ENCODE measurements at places on chromosomes 13 and 19.

GRCh38 chr13:113418722-113419049, 34.6 kb downstream of the ADPRHL1 start:
- no peak for DNase-seq

DNA sequence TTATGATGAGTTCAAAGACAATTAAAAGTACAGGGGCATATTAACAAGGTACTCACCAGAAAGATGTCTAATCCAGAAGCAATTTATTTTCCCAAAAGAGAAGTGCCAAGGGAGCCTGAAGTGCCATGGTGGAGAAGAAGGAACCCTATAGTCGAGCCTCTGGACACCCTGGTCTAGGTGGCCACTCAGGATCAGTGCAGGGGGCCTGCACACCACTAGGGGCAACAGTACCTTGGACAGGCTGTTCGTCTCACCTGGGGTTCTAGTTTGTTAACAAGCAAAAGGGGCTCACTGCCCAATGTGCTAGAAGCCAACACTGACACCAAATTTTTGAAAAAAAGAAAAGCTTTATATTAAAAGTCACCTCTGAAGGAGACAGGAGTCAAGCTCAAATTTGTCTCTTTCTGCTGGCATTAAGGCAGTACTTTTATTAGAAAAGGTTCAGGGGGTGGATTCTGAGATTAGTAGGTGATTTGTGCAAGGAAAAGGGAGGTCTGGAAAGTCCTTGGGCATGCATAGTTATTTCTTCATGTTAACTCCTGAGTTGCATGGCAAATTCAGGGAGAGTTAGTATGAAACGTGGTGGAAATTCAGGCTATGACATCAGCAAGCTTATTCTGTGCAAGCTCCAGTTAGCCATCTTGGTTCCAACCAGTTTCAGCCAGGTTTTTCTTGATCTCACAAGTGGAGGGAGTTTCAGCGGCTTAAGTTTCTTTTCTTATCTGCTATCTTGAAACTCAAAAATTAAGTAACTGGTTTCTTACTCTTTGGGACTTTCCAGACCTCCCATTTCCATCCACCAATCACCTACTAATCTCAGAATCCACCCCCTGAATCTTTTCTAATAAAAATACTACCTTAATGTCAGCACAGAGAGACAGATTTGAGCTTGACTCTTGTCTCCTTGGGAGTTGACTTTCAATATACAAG, 884 bp upstream of the CBY2 start:
- DNase-seq = no peak

GRCh38 chr13:44363631-44364344, 9.8 kb upstream of the SERP2 start:
- no peak for DNase-seq

DNA sequence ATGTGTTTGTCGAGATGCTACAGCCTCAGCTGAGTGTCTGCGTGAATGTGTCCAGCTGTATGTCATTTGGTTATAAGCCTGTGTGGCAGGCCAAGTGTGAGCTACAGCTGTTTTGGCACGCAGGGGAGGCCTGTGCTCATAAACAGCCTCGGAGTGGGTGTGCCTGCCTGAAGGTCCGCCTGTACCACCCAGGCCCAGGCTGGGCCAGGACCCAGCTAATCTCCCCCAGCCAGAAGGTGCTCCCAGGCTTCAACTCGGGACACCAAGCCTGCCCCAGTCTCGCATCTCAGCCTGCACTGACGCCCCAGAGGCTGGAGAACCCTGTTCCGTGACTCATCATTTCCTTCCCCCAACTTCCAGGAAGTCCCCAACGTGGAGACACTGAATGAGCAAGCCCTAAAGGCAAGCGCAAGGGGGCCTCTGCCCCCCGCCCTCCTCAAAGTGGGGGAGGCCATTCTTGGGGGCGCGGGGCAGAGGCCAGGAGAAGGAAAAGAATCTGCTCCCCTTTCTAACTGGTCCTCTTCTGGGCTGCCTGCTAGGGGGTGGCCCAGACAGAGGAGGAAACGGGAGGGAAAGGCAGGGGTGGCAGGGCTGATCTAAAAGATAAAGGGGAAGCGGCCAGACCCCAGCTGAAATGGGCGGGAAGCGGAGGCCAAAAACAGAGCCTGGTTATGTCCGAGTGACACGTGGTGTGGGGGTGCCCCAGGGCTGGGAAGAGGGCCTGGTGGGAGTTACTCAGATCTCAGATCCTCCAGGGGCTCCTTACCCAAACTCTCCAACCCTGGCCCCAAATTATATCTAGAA, 2.0 kb downstream of the SLC1A5 start:
- DNase-seq = no peak

DNA sequence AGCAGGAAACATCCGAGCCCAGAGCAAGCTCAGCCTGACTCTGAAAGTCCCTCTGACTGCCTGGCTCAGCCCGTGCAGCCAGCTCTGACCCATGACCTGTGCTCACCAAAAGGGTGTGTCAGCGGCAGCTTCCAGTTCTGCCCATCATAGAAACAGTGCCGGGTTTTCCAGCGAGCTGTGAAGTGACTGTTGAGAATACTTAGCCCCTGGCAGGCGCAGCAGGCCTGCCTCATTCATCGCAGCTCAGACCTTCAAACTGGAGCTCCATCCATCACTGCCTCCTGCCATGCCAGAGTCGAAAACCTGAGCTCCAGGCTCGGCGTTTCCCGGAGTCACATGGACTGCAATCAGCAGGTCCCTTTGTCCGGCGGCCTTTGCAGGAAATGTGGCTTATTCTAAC, 16.3 kb upstream of the GSX1 start:
- DNase-seq = no peak

DNA sequence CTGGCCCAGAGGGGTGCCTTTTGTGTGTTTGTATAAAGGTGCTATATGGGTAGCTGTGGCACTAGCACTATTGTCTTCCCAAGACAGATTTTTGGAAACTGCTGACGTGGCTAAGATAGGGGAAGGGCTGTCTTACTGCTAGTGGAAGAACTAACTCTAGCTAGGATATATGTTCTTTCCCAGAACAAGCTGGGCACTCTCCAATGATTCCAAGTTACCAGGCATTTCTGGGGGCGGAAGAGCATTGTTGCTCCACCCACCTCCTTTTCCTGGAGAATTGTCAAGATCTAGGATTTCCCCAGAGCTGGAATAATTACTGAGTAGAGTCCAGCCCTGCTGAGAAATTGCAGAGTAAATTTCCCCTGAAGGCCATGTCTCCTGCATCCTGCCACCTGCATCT, 408.3 kb downstream of the KLF5 start:
- no peak for DNase-seq

- DNase-seq = peak; percentile 84
These were observed 632.1 kb downstream of the DIAPH3 start for GRCh38 chr13:59531571-59532091.

- no peak for DNase-seq
These were observed 1.2 kb downstream of the TBC1D17 start for GRCh38 chr19:49878744-49879070.

DNA sequence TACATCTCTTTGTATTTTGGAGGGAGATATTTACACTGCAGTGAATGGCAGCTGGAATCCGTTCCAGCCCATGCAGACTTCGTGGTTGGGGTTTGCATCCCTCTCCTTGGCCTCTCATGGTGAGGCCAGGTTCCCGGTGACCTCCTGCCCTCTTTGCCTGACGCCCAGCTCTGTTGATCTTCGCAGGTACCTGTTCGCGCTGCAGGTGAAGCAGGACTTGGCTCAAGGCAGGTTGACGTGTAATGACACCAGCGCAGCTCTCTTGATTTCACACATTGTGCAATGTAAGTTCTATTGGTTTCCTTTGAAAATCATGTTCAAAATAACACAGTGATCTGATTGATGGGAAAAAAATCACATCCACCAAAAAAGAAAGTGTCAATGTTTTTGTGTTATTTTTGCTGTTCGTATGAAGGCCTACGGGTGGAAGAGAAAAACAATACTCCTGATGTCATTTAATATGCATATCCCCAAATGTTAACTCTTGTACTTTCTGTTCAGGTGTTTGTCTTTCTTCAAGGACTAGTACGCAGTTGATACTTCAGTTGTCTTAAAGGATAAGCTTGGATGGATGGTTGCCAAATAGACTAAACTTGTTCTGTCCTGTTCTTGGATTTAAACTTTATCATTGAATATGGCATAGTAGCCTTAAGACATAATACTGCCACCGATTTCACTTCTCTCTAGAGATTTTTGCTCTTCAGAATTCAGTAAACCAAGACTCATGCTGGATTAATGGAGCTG, 199.1 kb downstream of the STK24 start:
- no peak for DNase-seq

DNA sequence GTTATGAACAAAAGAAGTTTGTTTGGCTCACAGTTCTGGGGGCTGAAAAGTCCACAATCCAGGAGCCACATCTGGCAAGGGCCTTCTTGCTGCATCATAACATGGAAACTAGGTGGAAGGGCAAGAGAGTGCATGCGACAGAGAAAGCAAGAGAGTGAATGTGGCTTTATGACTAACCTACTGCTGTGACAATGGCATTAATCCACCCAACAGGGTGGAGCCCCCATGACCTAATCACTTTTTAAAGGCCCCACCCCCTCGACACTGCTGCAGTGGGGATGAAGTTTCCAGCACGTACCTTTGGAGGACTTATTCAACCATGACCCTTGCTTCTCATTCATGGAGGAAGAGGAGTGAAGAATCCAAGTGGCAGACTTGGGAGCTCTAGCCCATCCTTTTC, 30.0 kb upstream of the RFXAP start:
- no peak for DNase-seq

DNA sequence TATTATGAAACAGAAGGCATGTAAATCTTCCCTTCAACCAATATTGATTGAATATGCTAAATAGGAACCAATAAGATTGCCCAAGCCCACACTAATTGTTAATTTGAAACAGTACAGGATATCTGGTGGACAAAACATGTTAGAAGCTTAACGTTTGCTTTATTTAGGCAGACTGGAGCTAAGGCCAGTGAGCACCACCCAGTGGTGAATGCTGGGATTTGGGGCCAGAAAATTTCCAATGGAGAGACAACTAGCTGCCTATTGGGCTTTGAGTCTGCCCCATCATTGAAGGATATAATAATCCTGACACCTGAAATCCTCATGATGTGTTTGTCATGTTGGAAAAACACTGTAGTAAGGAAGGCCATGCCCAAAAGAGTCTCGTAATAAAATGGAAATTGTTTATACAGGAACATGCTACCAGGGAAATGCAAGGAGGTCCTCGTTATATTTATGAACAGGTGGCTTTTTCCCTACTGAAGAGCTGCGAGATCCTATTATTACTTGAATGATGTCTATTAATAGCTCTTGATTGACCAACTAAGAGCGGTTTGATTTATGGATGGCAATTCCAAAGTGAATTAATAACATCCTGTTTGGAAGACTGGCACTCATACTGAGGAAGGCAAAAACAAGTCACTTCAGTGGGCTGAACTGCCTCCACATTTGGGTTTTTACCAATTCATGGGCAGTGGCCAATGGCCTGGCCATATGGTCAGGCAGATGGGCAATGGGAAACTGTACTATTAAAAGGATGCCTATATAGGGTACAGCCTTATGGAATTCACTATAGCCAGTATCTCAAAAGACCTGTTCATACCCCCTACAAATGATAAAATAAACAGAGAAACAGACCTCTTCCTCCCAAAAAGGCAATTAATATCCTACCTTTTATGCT, 8.7 kb downstream of the SIGLECL1 start:
- peak; percentile 12 for DNase-seq

DNA sequence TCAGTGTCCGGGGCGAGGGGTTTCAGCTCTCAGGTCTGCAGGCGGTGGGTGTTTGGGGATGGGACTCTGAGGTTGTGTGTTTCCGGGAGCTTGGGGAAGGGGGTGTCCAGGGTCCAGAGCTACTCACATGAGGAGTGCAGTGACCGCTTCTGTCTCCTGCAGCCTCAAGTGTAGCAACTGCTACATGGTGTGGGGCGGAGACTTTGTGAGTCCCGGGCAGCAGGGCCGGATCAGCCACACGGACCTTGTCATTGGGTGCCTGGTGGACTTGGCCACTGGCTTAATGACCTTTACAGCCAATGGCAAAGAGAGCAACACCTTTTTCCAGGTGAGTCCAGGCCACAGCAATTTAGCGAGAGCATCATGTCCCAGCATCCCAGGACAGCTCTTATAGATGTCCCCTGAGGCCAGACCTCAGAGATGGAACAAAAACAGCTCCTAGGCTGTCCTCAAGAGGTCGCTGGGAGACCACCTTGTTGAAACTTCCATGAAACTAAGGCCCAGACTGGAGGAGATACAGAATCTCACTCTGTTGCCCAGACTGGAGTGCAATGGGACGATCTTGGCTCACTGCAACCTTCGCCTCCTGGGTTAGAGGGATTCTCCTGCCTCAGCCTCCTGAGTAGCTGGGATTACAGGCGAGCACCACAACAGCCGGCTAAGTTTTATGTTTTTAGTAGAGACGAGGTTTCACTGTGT, 44.9 kb downstream of the RYR1 start:
- DNase-seq = no peak

DNA sequence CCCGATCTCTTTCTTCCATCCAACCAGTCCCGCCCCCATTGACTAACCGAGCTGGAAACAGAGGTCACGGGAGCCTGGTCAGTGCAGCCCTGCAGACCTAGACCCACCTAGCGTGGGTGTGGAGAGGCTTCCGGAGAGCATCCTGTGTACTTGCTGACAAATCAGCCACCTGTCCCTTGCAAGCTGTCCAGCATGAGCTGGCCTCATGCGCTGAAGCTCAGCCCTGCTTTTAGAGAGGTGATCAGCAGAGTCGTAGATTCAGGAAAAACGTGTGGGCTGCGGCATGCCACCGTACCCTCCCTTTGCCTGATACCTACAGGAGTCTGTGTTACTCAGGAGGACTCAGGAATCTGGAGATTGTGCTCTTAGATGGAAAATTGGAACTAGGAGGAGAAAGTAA, 80.3 kb upstream of the UQCRFS1 start:
- DNase-seq = no peak

DNA sequence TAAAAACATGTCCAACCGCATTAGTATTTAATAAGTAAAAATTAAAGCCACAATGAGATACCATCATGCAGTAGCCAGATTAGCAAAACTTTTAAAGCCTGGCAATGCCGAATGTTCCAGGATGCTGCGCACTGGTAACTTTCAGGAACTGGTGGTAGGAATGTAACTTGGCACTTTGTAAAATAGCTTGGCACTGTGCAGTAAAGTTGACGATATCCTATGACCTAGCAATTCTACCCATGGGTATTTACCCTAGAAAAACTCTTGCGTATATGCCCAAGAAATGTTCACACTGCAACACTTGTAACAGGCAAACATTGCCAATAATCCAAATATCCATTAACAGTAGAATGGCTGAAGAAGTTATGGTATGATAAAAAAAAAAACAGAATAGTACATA, 97.7 kb downstream of the SPACA7 start:
- DNase-seq = no peak

- DNase-seq = no peak
These were observed 10.2 kb downstream of the DPP9 start for GRCh38 chr19:4713384-4713951.

- DNase-seq = no peak
These were observed 76.7 kb downstream of the MBNL2 start for GRCh38 chr13:97298816-97299215.
